NCI-H2029 (cell line): ENCODE measurements at places on chromosomes 2 and 18.
A peak's percentile ranks its signal among the peaks of the same experiment; 100 is the strongest.

- no peak for DNase-seq
Measured at GRCh38 chr2:163675388-163675787, 60.4 kb downstream of the FIGN start.

DNA sequence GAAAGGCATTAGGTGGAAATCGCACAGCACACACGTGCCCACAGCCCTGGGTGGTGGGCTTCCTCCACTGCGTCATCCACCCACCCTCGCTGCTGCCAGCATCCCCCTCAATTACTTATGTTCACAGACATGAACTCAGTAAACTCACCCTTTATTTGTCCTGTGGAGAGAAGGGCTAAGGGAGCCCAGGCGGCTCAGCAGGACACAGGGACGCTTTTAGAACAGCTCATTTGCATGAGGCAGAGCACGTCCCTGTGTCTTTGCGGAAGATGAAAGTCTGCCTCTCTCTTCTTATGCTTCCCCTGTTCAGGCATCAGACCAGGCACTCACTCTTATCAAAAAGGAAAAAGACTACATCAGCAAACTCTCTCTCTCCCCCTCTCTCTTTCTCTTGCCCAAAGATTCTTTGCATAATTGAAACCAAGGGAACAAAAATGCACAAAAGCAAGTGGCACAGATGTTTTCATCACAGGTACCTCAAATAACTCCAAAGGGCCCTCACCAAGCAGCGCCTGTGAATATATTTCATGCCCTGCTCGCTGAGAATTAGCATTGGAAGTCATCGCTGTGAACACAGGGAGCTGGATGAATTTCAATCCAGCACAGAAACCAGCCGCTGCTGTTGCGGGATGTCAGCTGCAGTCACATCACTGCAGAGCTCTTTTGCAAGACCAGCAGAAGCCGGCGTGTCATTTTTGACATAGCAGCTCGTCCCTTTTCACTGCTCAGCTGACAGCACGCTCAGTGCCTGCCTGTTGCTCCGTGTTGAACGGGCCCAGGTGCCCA, 376.3 kb upstream of the MYT1L start:
- DNase-seq = no peak

DNA sequence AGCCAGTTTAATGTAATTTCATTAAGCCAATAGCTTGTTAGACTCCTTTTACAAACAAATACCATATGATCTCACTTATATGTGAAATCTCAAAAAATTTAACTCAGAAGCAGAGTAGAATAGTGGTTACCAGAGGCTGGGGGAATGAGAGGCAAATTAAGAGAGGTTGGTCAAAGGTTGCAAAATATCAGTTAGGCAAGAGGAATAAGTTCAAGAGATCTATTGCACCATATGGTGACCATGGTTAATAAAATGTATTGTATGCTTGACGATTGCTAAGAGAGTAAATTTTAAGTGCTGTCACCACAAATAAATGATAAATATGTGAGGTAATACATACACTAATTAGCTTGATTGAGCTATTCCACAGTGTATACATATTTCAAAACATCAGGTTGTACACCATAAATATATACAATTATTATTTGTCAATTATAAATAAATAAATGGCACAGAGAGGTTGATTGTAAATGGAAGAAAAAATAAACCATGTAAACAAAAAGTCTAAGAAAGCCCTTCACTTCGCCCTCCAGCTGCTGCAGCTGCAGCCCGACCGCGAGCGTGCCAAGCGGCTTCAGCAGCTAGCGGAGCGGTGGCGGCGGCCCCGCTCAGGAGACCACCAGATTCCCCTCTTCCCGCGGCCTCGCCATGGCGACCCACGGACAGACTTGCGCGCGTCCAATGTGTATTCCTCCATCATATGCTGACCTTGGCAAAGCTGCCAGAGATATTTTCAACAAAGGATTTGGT, 23.0 kb upstream of the ACTR2 start:
- DNase-seq = no peak

DNA sequence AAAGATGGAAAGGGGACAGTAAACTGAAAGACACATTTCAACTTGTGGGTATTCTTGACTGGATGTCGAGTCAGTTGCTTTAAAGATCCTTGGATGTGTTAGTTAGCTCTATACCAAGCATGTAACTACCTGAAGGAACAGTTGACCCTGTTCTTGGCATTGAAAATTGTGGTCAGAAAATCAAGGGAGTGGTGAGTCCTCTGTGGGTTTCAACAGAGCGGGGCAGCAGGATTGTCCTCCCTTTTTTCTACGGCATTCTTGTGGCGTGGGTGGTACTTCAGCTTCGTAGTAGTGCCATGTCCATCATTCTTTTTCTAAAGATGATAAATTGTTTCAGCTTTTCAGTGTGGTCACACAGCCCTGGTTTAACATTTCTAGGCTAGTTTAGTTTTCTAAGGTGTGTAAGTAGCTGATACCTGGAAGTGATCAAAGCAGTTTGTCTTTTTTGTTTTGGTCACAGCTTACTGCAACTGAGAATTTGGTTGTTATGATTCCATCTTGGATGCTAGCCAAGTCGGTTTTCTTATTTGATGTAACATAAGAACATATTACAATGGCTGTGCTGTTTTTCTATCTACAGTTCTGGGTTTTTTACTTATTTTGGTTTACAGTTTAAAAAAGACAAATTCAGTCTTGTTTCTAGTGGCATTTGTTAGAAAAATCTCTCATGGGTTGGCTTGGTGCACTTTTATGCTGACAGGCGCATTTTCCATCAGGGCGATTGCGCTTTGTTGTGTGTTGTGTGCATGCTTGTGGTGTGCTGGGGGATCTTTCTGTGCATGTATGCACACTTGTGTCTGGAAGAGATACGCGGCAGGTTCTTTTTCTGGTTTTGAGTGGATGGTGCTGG, 84.7 kb downstream of the ZNF407 start:
- DNase-seq = no peak

- no peak for DNase-seq
Measured at GRCh38 chr18:77020561-77020960, 112.0 kb downstream of the MBP start.

DNA sequence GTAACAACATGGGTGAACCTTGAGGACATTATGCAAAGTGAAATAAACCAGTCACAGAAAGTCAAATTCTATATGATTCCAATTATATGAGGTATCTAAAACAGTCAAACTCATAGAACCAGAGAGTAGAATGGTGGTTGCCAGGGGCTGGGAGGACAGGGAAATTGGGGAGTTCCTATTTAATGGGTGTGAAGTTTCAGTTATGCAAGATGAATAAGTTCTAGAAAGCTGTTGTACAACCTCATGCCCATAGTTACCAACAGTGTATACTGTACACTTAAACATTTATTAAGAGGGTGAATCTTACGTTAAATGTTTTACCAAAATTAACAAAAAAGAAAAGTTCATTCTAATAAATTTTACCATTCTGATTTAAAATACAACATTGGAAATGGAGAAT, 92.7 kb upstream of the WDSUB1 start:
- DNase-seq = no peak

DNA sequence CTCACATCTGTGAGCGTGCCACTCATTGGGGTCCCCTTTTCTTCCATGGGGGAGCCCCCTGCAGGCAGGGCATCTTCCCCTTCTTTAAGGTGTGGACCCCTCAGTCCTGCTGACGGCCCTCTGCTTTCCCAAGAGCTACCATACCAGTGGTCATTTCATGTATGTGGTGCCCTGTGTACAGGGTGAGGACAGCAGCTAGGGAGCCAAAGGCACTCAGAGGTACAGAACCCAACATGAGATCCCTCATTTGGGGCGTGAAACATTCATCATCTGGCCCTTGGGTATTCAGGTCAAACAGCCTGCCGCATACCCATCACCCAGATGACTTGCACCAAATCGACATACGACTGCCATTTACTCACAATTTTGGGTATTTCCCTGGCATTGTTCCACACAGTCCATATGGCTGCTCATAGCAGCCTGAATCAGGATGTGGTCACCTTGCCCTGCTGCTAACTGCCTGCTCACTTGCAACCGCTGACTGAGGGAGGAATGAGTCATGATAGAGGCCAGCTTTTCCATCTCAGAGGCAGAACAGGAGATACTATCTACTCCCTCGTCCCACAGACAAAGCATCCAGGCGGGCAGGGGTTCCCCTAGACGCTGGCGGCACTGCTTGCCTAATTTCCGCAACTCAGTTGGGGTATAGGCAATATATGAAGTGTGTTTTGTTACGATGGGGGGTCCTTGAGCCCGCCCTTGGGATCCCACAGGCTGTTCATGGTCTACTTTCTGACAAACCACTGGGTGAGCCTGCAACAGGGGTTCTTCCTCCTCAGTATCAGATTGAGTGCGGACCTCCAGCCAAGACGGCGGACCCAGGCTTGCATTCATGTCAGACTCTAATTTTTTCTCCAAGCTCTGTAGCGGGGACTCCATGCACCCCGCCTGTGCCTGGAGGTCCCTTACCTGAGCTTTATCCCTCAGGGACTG, 228.6 kb downstream of the SATB2 start:
- no peak for DNase-seq

- no peak for DNase-seq
Measured at GRCh38 chr2:65576861-65577601, 144.6 kb upstream of the SPRED2 start.

GRCh38 chr2:158464426-158465281, 7.9 kb downstream of the PKP4 start:
- peak; percentile 62 for DNase-seq

GRCh38 chr18:57433482-57433881, 1.7 kb upstream of the ONECUT2 start:
- DNase-seq = no peak

- peak; percentile 0 for DNase-seq
Measured at GRCh38 chr2:143720095-143720664, 591.0 kb downstream of the ARHGAP15 start.

GRCh38 chr18:50460716-50461115, 85.9 kb downstream of the SKA1 start:
- DNase-seq = no peak

DNA sequence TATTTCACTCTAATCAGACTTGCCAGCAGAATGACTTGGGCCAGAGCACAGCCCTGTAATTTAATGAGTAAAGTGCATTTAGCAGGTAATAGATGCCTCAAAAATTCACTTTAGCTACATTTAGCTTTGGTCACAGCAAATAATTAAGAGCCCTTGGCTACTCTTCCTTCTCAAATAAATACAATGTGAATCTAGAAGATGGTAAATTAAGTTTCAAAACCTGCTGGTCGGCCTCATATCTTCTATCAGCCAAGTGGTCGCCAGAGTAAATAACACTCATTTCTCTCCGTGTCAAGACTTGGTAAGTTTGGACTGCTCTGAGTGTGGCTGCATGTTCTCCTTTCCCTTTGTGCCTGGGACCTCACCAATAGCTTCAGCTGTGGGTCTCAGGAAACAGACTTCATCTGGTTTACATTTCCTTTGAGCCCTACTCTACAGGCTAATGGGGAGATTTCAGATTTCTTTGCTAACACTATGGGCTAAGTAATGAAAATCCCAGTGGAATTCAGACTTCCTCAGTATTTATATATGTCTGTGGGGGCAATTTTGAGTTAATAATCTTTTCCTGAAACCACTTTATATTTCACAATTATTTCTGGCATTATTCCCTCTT, 375.8 kb downstream of the RBM43 start:
- DNase-seq = no peak

DNA sequence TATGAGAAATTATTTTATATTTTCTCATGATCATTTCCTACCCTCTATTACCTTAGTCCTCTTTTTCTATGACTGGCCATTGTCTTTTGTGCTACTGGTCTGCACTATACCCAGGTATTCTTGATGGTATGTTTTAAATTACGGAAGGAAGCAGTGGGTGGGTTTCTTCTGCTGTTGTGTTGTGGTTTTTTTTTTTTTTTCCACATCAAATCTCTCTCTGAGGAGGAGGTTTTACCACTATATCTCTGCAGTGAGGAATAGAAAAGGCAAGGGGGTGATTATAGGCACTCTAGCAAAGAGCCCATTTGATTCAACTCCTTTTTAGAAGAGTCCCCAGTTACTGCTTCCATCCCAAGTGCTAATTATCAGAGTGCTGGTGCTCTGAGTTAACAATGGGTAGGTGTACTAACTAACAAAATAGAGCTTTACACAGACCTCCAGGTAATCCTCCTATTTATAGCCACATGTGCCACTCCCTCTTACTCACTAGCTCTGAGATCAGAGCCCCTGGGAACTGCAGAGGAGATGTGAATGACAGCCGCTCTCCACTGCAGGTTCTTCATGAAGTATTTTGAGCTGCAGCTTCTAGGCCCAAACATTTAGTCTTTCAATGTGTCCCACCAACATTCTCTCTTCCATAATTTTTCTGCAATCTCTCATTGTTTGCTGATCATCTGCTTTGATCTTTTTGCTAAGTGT, 301.6 kb upstream of the GULP1 start:
- no peak for DNase-seq

- DNase-seq = no peak
Measured at GRCh38 chr2:225779829-225780228, 380.3 kb downstream of the NYAP2 start.

GRCh38 chr2:23480957-23481797, 96.2 kb downstream of the KLHL29 start:
- no peak for DNase-seq

DNA sequence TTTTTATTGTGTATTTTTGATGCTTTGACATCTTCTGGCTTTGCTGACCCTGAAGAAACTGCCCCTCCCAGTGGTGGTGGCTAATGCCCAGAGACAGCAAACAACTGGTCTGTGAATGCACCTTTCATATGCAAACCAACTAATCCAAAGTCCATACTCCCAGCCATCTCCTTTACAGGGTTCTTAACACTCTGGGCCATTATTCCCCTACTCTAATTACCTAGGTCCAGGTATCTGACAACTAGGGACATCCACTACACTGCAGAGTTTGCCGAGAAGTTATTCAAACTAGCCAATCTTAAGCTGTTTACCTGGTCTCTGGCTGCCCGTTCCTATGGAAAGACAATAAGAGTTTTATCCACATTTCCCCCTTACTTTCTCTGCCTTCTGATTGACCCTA, 73.6 kb downstream of the FSHR start:
- no peak for DNase-seq

DNA sequence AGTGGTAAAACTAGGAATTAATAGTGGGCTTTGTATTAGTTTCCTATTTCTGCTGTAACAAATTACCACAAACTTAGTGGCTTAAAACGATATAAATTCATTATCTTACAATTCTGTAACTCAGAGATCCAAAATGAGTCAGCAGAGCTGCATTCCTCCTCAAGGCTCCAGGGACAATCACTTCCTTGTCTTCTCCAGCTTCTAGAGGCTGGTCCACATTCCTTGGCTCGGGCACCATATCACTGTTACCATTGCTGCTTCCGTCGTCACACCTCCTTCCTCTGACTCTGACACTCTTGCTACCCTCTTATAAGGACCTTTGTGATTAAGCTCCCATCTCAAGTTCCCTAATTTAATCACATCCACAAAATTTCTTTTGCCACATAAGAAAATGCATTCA, 567.8 kb upstream of the KLHL29 start:
- no peak for DNase-seq

DNA sequence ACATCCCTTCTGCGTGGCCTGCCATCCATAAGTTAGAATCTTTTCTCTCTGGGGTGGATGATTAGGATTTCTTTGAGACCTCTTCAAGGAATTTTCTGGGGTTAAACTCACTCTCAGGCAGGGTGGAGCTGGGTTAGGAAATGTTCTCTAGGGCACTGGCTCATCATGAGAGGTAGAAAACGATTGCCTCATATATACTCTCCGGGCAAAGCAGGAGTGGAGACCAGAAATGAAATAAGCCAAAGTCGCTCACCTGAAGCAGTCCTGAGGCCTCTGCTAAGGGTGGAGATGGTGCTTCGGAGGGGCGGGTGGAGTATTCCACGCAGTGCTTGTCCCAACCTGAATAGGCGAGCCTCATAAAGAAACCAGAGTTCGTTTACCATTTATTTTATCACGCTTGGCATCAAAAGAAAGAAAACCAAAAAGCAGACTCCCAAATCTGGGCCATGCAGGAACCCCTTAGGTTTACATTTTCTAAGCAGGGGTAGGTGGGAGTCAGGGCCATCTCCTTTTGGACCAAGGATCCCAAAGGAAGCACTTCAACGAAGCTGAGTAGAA, 249.3 kb upstream of the MEIS1 start:
- no peak for DNase-seq
